Stimulated activated CD4-positive, alpha-beta T cell treated with anti-CD3 and anti-CD28 coated beads, Interleukin-2, amount 100 ng/mL, for 24 hours (primary cell): ENCODE measurements at places on chromosomes 5 and 9.

DNA sequence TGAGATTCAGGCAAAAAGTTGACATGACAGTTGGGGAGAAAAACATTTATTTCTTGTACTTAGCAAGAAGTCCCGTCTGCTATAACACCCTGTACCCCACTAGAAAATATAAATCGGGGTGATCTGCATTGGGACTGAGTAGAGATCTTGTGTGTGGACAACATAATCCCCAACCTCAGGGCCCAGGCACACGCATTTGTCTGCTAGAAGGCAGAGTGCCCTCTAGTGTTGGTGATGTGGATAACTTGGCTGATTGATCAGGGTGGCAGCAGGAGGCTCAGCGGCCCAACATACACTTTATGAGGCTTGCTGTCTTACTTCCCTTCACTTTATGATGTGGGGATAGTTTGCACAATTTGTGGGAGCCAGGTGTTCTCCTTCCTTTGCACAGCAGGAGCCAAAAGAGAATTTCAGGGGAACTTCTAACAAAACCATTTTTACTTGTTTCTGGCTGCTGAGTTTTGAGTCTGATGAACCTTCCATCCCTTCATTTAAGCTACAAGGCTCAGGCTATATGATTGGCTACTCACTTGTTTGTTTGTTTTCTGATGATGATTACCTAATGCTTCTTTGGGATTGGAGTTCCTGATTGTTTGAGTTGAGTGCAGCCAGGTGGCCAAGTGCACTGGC, 263.2 kb downstream of the DMAC1 start:
- peak; percentile 43 for DNase-seq

DNA sequence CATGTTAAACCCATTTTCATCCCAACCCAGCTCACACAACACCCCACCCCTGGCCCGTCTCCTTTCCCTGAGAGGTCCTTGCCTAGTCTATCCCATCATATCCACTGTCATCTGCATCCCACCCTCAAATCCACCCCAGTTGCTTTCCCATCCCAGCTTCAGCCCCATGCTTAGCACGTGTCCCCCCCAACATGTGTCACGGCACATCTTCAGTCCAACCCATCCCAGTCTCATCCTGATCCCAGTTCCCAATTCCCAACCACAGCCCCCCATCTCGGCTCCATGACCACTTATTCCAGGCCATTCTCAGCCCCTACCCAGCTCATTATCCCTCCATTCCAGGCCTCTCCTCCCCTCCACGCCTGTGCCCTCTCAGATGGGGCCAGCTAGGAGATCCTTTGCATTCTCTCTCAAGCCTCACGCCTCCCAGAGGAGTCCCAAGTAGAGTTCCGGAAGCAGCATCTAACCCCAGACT, 605 bp upstream of the DBN1 start:
- no peak for DNase-seq

- DNase-seq, result no peak
Observed at GRCh38 chr5:56631719-56632118, 183.6 kb upstream of the MAP3K1 start.

DNA sequence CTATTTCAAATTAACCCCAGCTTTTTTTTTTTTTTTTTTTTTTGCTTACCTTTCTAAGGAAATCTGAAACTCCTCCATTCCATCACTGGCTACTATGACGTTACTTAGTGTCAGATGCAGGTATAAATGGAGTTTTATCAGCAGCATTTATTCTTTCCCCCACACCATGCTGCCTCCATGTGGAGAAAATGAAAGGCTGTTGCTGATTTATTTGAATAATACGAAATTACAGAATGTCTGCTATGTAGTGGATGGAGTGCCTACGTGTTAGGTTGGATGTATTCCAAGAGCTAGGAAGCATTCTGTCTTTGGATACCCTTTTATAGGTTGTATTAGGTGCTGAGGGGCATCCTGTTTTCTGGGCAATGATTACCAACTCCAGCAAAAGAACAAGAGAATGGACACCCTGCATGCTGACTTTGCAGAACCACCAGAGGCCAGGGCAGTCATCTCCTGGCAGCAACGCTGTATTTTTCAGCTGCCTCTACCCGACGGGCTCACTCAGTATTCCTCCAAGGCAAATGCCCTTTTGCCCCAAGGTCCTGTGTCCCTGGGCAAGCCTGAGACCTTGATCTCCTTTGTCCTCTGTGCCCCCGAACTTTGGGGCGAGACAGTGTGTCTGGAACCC, 199.5 kb downstream of the ALDH1A1 start:
- no peak for DNase-seq

GRCh38 chr5:88691230-88691582, 191.8 kb downstream of the MEF2C start:
- DNase-seq, result no peak

GRCh38 chr5:157384971-157385709, 74.9 kb upstream of the NIPAL4 start:
- no peak for DNase-seq

DNA sequence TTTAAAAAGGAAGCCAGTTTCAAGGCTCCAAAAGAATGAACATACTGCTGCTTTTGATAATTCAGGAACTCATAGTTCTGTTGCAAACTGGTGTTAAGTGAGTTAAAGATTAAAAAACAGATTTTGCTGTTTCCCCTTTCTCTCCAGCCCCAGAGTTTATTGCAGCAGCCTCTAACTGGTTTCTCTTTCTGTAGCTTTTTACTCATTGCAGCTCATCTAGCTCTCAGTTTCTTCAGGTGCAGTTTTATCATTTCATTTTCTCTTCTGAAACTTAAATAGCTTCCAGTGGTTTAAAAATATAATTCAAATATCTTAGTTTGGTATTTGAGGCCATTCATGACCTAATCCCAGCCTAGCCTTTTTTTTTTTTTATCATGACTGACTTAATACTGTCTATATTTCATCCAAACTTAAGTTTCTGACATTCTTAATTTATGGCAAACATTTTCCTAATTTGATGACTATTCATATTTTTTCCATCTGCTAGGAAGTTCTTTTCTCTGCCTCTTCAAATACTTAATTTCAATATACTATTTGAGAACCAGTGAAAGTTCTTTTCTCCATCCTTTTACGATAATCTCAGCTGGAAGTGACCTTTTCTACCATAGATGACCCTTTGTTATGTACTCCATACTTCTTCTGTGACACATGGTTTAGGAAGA, 252.7 kb upstream of the GRIA1 start:
- DNase-seq, result no peak

DNA sequence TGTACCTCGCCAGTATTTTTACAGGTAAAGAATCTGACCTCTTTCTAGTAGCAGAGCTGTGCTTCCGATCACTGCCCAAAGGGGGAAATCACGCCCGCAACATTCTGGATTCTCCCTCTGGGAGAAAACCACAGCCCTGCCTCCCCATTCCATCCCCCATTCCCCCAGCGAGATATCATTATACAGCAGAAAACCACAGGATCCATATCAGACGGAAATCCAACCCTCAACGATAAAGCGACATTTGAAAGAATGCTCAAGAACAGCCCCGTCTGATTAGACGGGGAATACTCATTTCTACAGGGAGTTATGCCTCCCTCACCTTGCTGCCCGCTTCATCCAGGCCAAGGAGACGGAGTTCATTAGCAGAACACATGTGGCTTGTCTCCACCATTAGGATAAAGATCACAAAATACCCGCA, 172.8 kb downstream of the COL23A1 start:
- no peak for DNase-seq

GRCh38 chr9:135906291-135907005, 898 bp downstream of the CAMSAP1 start:
- no peak for DNase-seq
